CD4-positive, alpha-beta T cell treated with Interleukin-21 for 1 hour (primary cell): ENCODE measurements at places on chromosomes 6 and 20.

DNA sequence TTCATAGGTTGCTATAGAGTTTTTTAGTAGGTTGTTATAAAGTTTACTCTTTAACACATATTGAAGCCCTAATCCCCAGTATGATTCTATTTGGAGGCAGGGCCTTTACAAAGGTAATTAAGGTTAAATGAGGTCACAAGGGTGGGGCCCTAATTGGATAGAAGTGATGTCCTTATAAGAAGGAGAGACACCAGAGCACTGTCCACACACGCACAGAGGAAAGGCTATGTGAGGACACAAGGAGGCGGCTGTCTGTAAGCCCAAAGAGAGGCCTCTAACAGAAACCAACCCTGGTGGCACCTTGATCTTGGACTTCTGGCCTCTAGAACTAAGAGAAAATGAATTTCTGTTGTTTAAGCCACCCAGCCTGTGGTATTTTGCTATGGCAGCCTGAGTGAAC, 98.5 kb downstream of the GJA10 start:
- DNase-seq, result no peak

DNA sequence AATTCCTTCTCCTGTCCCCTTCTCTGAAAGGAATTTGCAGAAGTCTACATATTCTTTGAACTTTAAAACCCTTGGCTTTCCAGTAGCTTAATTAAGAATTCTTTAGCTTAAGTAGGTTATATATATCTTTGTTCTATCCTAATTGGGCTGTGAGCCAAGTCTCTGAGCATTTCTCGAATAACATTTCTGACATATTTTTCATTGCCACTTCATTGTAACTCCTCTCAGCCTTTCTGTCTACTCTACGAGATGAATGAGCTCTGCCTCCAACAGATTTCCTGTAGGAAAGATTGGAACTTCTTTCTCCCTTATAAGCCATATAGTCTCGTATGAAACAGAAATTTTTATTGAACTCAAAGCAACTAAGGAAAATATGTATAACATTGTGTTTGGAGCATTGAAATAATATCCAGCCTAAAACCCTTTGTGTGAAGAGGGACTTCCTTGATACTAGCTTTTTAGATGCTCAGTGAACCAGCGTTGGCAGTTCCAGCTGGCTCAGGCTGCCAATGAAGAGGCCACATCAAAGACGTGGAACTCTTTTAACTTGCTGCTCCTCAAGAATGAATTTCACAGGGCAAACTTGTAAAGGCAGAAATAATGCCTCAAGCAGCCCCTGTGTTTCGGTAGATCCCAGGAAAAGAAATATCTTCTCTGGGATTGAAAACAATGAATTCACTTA, 87.7 kb upstream of the NOX3 start:
- DNase-seq, result no peak

GRCh38 chr6:16409531-16410441, 171.4 kb downstream of the GMPR start:
- peak; percentile 66 for DNase-seq

GRCh38 chr6:132053511-132053910, 102.3 kb upstream of the CCN2 start:
- no peak for DNase-seq

DNA sequence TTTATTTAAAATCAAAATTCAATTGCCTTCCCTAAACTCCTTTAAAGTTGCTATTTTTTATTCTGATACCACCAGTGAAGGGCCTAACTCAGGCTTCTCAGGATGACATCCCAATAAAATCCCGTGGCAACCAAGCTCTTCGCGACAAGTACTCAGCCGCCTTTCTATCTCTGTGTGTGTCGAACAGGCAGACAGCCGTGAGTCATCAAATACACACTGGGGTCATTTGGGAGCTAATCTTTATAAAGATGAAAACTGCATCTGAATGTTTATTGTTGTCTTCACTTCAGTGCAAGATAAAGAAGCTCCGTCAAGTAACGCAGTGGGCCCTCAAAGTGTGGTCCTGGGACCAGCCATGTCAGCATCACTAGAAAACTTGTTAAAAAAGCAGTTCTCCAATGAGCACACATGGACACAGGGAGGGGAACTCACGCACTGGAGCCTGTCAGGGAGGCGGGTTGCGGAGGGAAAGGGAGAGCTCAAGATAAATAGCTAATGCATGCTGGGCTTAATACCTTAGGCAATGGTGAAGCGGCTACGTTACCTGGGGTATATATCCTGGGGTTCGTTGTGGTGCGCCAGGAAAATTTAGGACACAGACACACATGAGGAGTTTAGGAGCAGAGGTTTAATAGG, 119.3 kb downstream of the RNF144B start:
- DNase-seq, result no peak

- no peak for DNase-seq
These were observed 17.6 kb downstream of the RMND1 start for GRCh38 chr6:151434369-151434768.

GRCh38 chr20:35617397-35618262, 2.0 kb downstream of the SPAG4 start:
- peak; percentile 38 for DNase-seq

DNA sequence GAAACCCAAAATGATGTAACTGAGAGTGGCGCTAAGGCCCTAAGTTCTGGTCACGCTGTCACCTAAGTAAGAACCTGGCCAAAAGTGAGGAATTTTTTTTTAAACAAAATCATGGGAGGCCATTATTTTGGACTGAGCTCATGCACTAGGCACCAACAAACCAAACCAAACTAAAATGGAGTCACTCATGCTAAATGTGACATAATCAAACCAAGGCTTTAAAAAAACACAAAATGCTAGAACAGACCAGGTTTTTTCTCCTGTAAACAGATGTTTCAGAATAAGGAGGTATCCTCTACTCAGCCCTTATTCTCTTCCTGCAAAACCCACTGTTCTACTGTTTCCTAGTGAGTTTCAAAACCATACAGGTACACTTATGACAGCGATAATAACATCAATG, 1.1 kb upstream of the C6orf89 start:
- DNase-seq, result no peak

DNA sequence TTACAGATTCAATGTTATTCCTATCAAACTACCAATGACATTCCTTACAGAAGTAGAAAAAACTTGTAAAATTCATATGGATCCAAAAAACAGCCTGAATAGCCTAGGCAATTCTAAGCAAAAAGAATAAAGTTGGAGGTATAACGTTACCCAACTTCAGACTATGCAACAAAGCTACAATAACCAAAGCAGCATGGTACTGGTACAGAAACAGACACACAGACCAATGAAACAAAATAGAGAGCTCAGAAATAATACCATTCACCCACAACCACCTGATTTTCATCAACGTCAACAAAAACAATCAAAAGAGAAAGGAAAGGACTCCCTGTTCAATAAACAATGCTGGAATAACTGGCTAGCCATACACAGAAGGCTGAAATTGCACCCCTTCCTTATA, 17.2 kb upstream of the PLN start:
- DNase-seq, result no peak

DNA sequence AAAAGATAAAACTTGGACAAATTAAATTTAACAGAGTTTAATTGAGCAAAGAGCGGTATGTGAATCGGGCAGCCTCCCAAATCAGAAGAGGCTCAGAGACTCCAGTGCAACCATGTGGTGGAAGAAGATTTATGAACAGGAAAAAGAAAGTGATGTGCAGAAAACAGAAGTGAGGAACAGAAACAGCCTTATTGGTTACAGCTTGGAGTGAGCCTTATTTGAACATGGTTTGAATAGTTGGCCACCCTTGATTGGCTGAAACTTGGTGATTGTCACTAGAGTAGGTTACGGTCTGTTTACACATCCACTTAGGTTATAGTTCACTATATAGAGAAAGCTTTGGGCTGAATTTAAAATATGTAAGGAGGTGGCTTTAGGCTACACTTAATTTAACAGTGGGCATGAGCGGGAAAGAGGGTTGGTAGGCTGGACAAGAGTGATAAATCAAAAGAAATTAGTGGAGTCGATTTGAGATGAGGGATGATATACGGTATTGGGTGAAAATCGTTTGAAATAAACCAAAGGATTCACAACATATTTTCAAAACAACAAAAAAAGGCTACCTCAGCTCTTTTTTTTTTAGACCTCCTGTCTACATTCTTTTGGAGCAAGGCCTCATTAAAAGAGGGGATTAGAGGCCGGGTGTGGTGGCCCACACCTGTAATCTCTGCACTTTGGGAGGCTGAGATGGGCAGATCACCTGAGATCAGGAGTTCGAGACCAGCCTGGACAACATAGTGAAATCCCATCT, 84.3 kb upstream of the PREP start:
- no peak for DNase-seq

DNA sequence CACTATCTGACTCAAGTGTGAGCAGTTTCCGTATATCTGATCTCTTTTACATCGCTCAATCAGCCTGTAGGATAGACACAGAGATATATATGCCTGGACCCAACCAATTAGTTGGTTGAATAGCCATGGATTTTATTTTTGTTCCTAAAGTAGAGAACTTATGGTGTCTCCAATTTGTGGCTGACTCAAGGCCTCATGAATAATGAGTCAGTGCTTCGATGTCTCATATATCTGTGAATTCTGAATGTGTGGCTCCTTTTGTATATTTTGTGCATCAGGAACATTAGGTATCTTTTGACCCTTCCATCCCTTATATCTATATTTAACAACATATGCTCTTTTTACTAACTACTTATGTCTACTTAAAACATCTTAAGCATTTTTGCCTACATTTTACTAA, 64.5 kb downstream of the OR2B2 start:
- no peak for DNase-seq

DNA sequence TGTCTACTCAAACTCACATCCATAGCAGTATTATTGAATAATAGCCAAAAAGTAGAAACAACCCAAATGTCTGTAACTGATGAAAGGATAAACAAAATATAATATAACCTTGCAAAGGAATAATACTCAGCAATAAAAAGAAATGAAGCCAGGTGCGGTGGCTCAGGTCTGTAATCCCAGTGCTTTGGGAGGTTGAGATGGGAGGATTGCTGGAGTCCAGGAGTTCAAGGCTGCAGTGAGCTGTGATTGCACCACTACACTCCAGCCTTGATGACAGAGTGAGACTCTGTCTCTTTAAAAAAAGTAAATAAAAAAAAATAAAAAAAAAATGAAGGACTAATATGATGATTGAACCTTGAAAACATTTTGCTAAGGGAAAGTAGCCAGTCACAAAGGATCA, 22.1 kb upstream of the KIF16B start:
- no peak for DNase-seq

DNA sequence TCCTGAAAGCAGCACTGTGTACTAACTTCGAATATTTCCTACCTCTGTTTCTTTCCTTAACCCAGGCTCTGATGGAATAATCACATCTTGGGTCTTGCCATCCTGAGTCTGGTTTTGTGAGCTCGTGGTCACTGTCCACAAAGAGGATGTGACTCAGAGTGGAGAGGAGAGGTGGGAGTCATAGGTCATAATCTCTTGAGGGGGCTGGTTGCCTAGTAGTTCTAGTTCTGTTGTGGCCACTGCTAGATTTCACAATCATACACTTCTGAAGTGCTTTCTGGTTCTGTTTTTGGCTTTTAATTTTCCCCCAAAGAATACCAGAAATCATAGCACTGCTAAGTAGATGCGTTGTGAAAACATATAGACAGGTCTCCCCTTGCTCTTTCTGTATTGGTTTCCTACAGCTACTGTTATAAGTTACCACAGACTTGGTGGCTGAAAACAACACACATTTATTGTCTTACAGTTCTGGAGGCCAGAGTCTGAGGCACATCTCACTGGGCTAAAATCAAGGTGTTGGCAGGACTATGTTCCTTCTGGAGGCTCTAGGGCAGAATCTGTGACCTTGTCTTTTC, 102.8 kb downstream of the NRSN1 start:
- peak; percentile 1 for DNase-seq

- no peak for DNase-seq
These were observed 43.6 kb downstream of the RREB1 start for GRCh38 chr6:7151381-7151780.

GRCh38 chr20:31716818-31717477, 5.7 kb downstream of the BCL2L1 start:
- no peak for DNase-seq

DNA sequence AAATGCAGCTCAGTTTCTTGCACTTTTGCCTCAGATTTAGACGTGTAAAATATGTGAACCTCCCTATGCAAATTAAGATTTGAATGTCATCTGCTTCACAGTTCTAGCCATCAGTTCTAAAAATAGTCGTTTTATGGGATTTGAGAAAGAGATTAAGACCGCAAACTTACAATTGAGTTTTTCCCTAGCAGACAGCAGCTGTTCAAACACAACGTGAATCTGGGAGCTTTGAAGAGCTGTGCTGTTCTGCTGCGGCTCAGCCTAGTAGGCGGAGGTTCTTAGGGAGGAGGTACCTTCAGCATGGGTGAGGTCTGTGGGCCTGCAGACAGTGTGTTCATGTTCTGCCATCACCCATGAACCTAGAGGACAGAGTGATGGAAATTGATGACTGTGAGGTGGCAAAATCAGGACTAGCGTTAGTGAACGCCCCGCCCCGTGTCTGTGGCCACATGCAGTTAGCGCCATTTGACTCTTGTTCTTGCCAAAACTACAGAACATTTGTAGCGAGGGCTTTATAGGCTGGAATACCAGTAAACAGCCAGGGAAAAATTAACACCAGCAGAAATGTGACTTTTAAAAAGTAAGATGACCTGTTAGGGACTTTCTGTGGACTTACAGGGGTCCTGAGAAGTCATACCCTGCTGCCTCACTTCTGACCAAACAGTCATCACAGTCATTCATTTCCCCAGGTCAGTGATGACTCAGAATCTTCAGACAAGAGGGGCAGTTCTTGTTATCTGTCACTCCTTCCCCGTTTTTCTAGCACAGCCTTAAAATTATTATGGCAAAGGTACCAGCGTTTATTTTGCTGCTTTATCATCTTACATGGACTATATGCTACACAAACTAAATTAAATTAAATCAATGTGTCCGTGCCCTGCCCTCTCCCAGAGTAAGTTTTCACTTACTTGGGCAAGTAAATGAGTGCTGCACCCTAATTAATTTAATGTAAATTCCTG, 84.3 kb upstream of the TMEM181 start:
- no peak for DNase-seq

- DNase-seq, result no peak
These were observed 218.5 kb downstream of the ARHGAP18 start for GRCh38 chr6:129491436-129491835.
